ENCODE measurements at places on chromosomes 3 and 15. TPM values are rescaled to one million over a fixed set of nuclear protein-coding genes. Genes with fewer than 3 reads are reported as not detected.

GRCh38 chr3:155701882-155702465, 42.9 kb downstream of the PLCH1 start:
- DNase-seq = no peak
- no peak overlapping the region for H3K4me3 ChIP-seq
- H3K27ac ChIP-seq = no peak overlapping the region
- no peaks in the 10 kb centered on the region for H3K4me1 ChIP-seq

- H3K27me3 ChIP-seq = no peaks in the 10 kb centered on the region
- DNase-seq = no peak
- H3K36me3 ChIP-seq = no peaks in the 10 kb centered on the region
Measured at GRCh38 chr15:53837263-53837662, 77.8 kb upstream of the WDR72 start.

DNA sequence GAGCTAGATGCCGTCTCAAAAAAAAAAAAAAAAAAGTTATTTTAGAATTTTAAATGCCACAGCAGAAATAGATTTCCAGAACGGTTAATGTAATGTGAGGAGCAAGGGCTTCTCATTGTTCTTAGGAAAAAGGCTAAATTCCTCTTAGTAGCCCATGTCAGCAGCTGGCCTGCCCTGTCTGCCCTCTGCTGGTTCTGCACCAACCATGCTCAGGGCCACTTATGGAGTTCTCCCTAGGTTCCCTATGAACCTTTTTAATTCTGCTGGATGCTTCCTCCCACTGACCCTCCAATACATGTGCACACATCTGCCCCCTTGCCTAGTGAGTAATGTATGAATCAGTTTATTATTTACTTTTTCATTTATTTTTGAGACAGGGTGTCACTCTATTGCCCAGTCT, 32.2 kb upstream of the DPPA4 start:
- no peak for DNase-seq
- H3K4me1 ChIP-seq = no peaks in the 10 kb centered on the region
- no peaks in the 10 kb centered on the region for H3K36me3 ChIP-seq

DNA sequence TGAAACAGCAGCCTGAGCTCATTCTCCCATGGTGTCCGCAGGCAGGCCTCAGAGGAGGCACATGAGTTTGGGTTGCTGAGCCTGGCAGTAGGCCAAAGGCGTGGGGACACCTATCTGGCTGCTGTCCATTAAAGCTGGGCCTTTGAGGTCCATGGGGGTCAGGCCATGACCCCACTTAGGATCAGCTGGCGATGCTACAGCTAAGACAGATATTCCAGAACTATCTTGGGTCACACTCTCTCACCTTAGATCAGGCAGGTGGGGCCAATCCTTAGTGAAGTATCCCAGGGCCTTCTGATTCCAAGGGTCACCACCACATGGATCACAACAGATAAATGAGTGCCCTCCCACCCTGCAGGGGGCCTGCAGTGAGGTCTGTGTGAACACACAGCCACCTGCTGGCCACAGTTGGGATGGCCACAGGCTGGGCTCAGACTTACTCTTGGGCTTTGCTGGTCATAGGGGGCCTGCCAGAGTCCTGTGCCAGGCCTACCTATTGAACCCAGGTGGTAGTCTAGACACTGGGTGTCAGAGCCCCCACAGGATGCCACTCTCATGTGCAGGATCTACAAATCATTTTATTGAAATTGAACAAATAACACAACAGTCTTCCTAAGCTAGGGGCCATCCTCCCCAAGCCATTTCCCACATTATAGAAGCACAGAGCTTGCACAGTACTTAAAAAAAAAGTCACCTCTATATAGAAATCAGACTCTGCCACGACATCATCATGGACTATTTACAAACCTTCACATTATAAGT, 2.0 kb upstream of the HYAL2 start:
- peak; percentile 68 for DNase-seq
- peaks cover 14% of the 10 kb centered on the region for H3K36me3 ChIP-seq
- peak overlapping the region; percentile 88 for H3K27ac ChIP-seq
- H3K27me3 ChIP-seq = no peaks in the 10 kb centered on the region

GRCh38 chr3:177424521-177424920, 227.2 kb upstream of the TBL1XR1 start:
- H3K4me1 ChIP-seq = peaks cover 5% of the 10 kb centered on the region
- no peak for DNase-seq
- no peak overlapping the region for H3K4me3 ChIP-seq

The SUCNR1 gene
- 0.57 TPM for total RNA-seq

- no peak for DNase-seq
- H3K4me3 ChIP-seq = no peak overlapping the region
- H3K36me3 ChIP-seq = no peaks in the 10 kb centered on the region
- no peaks in the 10 kb centered on the region for H3K4me1 ChIP-seq
- peak overlapping the region; percentile 83 for H3K27ac ChIP-seq
- H3K27me3 ChIP-seq = no peaks in the 10 kb centered on the region
Measured at GRCh38 chr15:60370105-60370868, 27.5 kb downstream of the ANXA2 start.

Measured in Peyer's patch (tissue), 4 donors.